GM23338 (cell line): ENCODE measurements at places on chromosomes 4 and X.

DNA sequence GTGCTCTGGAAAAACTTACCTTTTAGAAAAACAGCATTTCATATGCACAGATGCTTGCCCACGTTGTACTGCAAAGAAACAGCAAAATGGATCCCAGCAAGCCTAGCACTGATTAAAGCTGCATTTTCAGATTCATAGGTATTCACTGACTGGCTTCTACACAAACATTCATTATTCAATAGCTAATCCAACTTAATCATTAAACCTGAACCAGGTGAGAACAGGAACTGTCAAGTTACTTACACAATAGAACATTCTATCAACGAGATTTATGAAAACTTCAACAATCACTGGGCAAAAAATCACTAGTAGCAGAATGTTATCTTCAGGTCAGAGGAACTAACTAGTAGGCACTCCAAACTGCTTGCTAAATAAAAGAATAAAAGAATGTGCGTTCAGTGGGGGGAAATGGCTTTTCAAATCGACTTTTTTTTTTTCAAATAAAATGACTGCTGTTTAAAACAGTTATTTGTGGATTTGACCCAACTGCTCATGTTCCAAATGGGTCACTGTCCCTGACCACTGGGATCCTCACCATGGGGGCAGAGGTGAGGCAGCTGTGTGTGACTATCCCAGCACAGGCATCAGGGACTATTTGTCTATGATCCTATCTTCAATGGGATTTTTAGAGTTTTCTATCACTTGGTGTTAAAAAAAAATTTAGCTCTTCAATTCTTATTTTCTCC is 42.3 kb downstream of the STX18 start:
- no peaks in the 10 kb centered on the region for H3K36me3 ChIP-seq
- no peak overlapping the region for H3K27ac ChIP-seq
- H3K4me3 ChIP-seq = no peak overlapping the region
- DNase-seq = no peak

DNA sequence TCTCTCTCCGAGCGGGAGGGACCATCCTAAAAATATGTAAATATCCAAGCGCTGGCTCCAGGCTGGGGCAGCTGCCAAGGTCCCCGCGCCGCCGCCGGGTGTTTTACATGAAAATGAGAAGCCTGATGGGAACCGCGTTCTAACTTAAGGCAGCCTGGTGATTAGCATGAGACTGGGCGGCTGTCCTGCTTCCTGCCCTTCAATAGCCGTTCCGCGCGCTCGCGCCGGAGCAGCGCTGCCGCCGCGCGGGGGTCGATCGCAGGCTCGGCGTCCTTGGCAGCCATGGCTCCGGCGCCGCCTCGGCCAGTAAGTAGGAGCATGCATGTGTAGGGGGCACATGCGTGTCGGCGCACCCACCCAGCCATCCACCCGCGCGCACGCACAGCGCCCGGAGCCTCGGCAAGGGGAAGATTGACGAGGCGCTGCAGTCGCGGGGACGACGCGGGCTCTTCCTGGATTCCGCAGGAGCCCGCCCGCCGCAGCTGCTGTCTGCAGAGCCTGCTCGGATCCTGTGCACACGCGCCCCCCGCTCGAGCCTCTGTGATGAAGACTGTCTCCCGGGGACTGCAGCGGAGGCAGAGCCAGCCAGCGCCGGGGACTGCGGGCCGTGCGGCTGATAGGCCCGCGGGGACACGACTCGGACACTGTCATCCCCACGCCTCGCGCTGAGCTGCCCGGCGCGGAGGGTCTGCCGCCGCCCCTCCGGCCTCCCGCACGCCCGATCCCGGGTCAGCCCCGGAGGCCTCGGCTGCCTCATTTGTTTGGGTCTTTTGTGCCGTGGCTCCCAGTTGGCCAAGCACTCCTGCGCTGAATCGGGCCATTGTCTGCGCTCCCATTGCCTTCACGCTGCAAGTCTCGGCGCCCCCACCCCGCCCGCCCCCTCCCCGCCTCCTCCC is 734 bp downstream of the STOX2 start:
- DNase-seq = peak; percentile 98
- peak overlapping the region; percentile 91 for H3K27ac ChIP-seq
- H3K4me1 ChIP-seq = peaks cover 37% of the 10 kb centered on the region
- peaks cover 46% of the 10 kb centered on the region for H3K27me3 ChIP-seq

- no peak overlapping the region for H3K4me3 ChIP-seq
- DNase-seq = no peak
- H3K4me1 ChIP-seq = no peaks in the 10 kb centered on the region
- no peaks in the 10 kb centered on the region for H3K27me3 ChIP-seq
- no peaks in the 10 kb centered on the region for H3K36me3 ChIP-seq
Measured at GRCh38 chr4:40405193-40405592, 70.1 kb downstream of the CHRNA9 start.

DNA sequence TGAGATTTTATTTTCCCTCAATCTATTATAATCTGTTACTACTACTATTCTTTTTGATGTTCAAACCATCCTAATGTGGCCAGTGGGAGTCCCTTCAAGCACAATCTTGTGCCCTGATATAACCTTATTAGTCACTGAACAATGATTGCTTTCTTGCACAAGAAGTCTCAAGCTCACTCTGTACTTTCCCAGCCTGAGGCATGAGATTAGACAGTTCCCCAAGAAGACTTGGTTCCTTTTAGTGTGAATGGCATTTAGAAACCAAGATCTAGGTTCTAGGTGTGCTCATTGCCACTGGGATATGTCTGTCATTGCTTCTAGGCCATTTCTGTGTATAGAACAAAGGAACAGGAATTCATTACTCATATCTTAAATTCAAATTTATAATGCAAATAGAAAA is 28.0 kb upstream of the RBM41 start:
- DNase-seq = no peak
- H3K27me3 ChIP-seq = no peaks in the 10 kb centered on the region
- H3K36me3 ChIP-seq = peaks cover 6% of the 10 kb centered on the region; the same call in 1 of the 2 replicates
- H3K27ac ChIP-seq = no peak overlapping the region
- 0 out of 2 replicates have a peak, but pooled peaks cover 7% of the 10 kb centered on the region for H3K4me1 ChIP-seq
- H3K4me3 ChIP-seq = no peak overlapping the region

GRCh38 chr4:5865896-5866599 is 26.8 kb downstream of the CRMP1 start:
- 0 out of 2 replicates have a peak overlapping the region, but pooled peaks have one; percentile 19 for H3K27ac ChIP-seq
- no peak for DNase-seq
- H3K36me3 ChIP-seq = no peaks in the 10 kb centered on the region; the same call in 1 of the 2 replicates
- no peak overlapping the region for H3K4me3 ChIP-seq
- H3K4me1 ChIP-seq = peaks cover 13% of the 10 kb centered on the region; the same call in 1 of the 2 replicates

DNA sequence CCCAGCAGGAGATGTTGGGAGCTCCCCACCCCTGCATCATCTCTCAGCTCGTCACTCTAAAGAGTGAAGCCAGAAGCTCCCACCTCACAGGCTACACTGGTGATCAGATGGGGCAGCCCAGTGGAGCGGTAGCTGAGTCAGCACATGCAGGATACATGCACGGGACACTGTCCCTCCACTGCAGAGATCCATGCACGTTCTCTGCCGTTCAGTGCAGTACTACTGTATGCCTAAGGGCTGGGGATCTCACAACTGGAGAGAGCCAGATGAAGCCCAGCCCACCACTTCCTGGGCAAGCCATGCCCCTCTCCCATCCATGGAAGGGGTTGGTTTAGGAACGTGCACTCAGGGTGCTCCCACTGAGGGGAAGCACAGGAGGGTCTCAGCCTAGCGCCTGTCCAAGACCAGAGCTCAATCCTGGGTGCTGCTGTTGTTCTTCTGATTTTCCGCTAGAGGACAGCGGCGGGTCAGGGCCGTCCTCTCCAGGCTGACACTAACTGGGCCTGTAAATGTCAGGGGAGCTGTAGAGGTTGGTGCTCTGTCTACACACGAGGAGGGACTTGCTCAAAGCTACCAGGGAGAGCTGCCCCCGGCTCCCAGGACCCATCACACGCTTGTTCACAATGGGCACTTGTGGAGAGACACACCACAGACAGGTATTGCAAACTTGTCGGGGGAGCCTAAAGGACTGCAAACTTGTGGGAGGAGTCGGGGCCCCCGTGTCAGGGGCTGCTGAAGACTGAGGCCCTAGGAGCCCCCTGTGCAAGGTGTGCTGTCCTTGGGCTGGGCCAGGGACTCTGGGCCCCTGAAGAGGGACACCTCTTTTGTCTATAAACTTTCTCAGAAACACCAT is 18.2 kb upstream of the ABLIM2 start:
- H3K4me1 ChIP-seq = no peaks in the 10 kb centered on the region
- peak; percentile 76 for DNase-seq
- H3K4me3 ChIP-seq = no peak overlapping the region
- no peaks in the 10 kb centered on the region for H3K27me3 ChIP-seq
- H3K36me3 ChIP-seq = no peaks in the 10 kb centered on the region
- no peak overlapping the region for H3K27ac ChIP-seq
